ENCODE measurements at places on chromosomes 3 and 15. TPM values are rescaled to one million over a fixed set of nuclear protein-coding genes. Genes with fewer than 3 reads are reported as not detected.

Gene SPINK8
- not detected for total RNA-seq

- DNase-seq: no peak
These were observed 889 bp upstream of the LRRIQ4 start for GRCh38 chr3:169811631-169812331.

GRCh38 chr15:27250223-27250622 is 279.2 kb downstream of the GABRG3 start:
- no peak for DNase-seq

- no peak for DNase-seq
These were observed 159.8 kb downstream of the THSD4 start for GRCh38 chr15:71275098-71275497.

- no peak for DNase-seq
These were observed 60.0 kb downstream of the AAGAB start for GRCh38 chr15:67194171-67195114.

GRCh38 chr3:96491023-96491422 is 323.4 kb upstream of the EPHA6 start:
- no peak for DNase-seq

DNA sequence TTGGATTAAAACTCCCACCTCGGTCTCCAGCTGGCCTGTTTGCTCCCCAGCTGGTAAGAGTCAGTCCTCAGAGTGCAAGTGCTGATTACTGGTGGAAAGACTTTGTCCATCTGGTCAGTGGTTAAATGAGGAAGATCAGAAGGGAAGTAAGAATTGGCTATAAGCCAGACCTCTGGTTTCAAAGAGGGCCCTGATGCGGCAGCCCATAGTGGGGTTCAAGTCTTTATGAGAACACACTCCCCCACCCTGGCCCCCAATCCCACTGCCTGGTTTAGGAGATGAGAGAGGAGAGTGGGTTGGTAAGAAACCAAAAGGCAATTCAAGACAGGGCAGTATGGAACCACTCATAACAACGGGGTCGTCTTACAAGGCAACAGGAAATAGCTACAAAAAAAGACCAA is 65.0 kb downstream of the FRMD4B start:
- no peak for DNase-seq

GRCh38 chr3:98743071-98743470 is 20.1 kb upstream of the ST3GAL6 start:
- no peak for DNase-seq

Gene TTLL13
- not detected for total RNA-seq

Gene AGBL1
- not detected for total RNA-seq

DNA sequence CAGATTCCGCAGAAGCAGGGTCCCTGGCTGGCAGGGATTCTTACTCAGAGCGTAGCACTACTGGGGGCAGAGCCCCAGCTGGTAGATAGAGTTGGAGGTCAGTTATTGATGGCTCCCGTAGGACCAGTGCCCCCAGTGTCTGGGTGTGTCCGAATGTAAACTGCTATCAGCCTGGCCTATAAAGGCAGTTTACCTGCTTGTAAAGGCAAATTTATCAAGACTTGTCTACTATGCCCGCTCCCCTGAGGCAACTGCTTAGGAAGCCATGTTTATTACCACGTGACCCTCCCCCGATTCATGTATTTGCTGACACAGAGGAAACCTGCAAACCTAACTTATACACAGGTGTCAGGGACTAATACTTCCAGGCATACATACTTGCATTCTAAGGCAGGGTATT is 607 bp upstream of the PPP1R14D start:
- no peak for DNase-seq

DNA sequence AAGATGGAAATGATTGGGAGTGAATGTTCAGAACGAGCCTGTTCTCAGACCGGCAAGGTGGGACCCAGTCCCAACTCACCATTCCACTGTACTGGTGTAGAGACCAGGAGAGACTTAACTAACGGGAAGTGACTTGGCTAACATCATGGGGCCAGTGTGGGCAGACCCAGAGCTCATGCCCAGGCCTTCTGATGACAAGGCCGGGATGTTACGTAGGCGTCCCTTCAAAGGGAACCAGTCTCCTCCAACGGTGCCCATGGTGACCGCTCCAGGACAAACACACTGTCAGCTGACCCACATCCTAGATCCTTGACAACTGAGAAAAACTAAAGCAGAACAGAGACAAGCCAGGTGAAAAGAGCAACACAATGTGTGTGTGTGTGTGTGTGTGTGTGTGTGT is 128.4 kb upstream of the HACD2 start:
- DNase-seq: no peak

Gene TAMM41
- total RNA-seq: 15.8 TPM

- no peak for DNase-seq
These were observed 47.3 kb downstream of the CRABP1 start for GRCh38 chr15:78387246-78388037.

Gene CCNB2
- 0.69 TPM for total RNA-seq

DNA sequence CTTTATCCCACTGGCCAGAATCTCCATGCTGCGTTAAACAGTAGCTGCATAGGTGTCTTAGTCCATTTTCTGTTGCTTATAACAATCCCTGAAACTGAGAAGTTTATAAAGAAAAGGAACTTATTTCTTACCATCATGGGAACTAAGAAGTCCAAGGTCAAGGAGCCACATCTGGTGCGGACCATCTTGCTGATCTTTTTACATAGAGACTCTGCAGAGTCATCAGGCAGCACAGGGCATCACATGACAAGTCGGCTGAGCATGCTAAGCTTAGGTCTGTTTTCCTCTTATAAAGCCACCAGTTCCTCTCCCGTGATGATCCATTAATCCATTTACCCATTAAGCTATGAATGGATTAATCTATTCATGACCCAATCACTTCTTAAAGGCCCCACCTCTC is 22.4 kb upstream of the FAM174B start:
- DNase-seq: no peak

GRCh38 chr3:95437409-95437808 is 1374.5 kb downstream of the NSUN3 start:
- no peak for DNase-seq

Gene COL8A1
- 105 TPM for total RNA-seq

DNA sequence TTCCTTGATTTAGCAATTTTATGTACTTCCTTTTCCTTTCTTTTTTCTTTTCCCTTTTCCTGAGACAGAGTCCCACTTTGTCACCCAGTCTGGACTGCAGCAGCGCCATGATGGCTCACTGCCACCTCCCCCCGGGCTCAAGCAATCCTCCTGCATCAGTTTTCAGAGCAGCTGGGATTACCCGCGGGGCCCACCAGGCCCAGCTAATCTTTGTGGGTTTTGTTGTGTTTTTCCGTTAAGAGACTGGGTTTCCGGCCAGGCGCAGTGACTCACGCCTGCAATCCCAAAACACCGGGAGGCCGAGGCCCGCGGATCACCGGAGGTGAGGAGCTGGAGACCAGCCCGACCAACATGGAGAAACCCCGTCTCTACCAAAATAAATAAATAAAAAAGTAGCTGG is 17.7 kb downstream of the GOLGA8S start:
- DNase-seq: no peak

Gene MESP2
- total RNA-seq: 0.32 TPM

DNA sequence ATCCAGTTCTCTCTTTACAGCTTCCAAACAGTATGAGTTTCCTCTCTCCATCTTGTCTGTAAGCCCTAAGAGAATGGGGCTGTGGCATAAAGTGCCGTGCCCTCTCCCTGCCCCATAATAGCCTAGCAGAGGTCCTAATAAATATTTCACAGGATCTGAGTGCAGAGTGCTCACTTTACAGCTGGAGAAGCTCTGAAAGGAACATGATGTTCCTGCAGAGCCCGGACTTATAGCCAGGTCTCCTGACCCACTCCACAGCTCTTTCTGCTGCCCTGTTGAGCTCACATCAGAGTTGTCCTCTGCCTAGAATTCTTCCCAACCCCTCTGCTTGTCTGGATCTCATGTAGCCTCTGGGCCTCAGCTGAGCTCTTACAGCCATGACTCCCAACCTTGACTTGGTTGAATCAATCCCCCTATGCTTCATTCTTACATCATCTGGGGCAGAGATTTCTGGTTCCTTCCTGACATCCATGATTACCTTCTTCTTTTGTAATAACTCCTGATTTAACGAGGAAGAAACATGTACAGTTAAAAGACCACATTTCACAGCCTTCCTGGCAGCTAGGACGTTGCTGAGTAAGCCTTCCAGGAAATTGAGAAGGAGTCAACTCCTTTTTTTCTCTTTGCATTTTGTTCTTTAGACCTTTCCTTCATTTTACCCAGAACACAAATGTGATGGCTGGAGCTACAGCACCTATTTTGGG is 135.3 kb downstream of the RPLP1 start:
- peak; percentile 47 for DNase-seq

Gene MESP1
- 0.52 TPM for total RNA-seq

DNA sequence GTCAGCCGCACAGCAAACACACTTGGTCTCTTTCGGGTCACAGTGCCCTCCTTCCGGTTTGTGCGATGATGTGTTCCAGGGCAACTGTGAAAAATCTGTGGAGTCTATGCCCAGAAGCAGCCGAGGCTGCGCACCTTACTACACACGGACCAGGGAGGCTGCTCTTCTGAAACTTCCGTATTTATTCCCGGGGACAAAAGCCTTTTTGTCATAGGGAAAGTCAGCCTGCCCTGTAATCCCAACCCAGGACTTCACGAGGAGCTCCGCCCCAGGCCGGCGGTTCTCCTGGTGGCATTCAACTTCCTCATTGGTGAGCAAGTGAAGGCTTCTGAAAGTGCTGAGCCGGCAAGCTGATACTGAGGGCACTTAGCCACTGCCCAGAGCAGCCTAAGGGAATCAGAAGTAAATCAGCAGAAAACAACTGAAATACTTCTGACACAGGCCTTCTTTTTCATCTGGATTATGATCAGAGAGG is 126.5 kb downstream of the FMN1 start:
- DNase-seq: peak; percentile 88

DNA sequence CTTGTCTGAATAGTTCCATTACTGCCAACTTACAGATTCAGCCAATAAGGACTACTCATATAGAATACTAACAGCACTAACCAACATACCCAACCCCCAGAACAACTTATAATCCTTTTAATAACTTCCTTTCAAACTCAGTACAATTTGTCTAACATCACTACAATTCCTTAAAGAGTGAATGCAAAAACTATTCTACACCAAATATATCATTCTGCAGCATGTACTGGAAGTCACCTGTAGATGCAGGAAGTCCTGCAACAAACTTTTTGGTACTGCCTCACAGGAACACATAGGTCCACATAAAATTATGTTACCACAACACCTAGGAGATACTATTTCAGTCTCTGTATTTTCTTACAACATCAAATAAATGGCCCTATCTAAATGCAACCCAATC is 2.1 kb downstream of the CCNL1 start:
- no peak for DNase-seq

GRCh38 chr3:79255702-79256101 is 512.1 kb downstream of the ROBO1 start:
- no peak for DNase-seq

DNA sequence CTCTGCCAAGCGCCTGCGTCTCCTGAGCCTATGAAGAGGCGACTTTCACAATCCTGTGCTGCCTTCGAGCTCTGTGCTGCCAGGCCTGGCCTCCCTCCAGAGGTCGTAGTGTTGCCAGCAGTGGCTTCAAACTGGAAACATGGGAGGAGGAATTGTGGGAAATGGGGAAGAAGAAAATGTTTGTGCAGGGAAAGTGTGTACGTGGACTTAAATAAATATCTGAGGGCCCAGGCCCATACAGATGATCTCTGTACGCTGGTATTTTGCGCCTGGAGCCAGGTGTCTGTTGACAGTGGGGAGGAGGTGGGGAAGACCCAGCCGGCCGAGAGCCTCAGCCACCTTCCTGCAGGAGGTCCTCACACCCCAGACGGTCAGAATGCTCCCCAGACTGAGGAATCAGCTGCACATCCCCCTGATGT is 44.6 kb downstream of the ZBTB38 start:
- DNase-seq: peak; percentile 97

Gene FAM98B
- 33.4 TPM for total RNA-seq

- no peak for DNase-seq
These were observed 64.0 kb downstream of the DPH6 start for GRCh38 chr15:35481992-35482391.

GRCh38 chr3:14440168-14440518 is 37.7 kb downstream of the SLC6A6 start:
- no peak for DNase-seq

Gene SERPINI2
- total RNA-seq: 0.81 TPM

DNA sequence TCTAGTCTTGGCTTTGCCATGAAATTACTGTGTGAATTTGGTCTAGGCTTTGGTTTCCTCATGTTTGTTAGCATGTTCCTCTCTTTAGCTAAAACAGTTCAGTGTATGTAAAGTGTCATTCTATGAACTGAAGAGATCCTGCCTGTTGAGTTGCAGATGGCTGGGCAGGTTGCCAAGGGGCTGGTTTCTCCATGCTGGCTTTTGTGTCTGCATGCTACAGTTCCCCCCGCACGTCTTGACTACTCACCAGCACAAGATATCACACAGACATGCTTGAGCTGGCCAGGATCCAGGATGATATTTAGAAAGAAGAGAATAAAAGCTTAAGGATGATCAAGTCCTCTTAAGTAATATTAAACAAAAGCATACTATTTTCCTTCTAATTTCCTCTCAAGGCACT is 90.2 kb downstream of the CERS3 start:
- DNase-seq: peak; percentile 81

- DNase-seq: peak; percentile 95
These were observed 23.2 kb downstream of the RPLP1 start for GRCh38 chr15:69475769-69476358.

DNA sequence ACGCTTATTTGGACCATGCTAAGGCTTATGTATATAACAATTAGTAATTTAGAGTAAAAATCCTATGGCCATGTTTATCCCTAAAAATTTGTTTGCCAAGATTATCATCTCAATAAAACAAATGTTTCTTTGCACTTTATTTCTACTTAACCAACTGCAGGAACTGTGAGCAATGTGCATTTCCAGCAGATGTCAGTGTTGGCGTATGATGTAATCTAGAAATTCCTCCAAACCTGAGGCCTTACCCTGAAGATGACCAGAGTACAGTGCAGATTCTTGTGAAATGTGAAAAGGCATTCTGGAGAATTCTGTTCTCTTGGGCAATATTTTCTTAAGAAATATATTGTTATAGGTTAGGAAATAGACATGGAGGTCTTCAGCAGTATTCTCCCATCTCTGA is 205.9 kb downstream of the MBNL1 start:
- DNase-seq: no peak
